ENCODE measurements at places on chromosomes 1 and 21. TPM values are rescaled to one million over a fixed set of nuclear protein-coding genes. Genes with fewer than 3 reads are reported as not detected.

DNA sequence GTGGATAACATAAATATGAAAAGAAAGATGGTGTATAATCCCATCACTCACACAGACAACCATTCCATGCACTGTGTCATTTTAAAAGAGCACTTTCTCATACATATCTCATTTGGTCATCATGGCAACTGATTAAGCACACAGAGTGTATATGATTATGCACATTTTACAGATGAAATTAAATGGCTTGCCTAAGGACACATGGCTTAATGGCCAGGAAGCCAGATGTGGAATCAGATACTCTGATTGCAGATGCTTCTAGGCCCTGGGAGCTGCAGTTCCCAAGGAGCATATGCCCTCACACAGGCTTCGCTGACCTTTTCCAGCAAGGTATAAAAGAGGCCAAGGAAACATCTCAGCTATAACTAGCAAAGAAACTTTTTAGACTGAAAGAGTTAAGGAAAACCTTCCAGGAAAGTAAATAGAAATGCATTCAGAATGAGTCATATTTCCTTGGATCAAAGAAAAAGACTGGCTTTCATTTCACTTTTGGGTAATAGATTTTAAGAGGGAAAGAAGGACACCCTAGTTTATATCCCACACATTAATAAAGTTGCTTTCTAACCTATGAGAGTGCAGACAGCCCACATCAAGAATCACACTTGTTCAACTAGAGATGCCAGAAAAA lies 19.6 kb upstream of the FAM89A start:
- no peak for DNase-seq
- no peak overlapping the region for H3K4me3 ChIP-seq
- H3K4me1 ChIP-seq, result no peaks in the 10 kb centered on the region
- H3K27me3 ChIP-seq, result peaks cover 3% of the 10 kb centered on the region
- no peak overlapping the region for H3K27ac ChIP-seq

DNA sequence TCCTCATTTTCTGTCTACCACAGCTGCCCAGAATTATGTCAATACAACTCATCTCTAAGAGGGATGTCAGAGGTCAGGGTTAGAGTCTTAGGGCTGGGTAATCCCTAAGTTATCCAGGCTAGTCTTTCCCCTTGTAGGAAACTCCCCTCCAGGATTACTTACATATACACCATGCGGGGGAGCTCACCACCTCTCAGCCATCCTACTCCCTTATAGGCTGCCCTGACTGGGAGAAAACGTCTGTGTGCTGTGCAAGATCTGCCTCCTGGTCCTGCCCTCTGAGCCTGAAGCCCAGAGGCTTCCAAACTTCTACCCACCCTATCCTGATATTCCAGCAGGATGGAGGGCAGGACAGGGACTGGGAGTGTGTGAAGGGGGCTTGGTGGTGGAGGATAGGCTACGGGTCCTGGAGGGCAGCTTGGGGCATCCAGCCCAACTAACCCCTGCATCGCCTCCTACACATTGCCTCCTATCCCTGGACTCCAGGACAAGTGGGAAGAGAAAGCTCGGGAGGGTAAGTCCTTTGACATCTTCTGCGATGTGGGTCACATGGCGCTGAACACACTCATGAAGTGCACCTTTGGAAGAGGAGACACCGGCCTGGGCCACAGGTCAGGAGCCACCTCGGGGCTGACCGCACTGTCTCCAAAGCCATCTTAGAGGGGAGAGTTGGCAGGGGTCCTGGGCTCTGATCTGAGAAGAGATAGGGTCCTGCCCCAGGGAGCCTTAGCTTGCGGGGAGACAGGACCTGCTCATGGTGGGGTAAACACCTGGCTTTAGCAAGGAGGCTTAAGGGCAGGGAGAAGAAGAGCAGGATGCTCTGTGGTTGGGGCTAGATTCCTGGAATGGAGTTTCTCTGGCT lies 14.4 kb downstream of the CYP4B1 start:
- no peaks in the 10 kb centered on the region for H3K36me3 ChIP-seq
- no peaks in the 10 kb centered on the region for H3K4me1 ChIP-seq
- H3K4me3 ChIP-seq, result no peak overlapping the region
- no peaks in the 10 kb centered on the region for H3K27me3 ChIP-seq
- DNase-seq, result no peak

DNA sequence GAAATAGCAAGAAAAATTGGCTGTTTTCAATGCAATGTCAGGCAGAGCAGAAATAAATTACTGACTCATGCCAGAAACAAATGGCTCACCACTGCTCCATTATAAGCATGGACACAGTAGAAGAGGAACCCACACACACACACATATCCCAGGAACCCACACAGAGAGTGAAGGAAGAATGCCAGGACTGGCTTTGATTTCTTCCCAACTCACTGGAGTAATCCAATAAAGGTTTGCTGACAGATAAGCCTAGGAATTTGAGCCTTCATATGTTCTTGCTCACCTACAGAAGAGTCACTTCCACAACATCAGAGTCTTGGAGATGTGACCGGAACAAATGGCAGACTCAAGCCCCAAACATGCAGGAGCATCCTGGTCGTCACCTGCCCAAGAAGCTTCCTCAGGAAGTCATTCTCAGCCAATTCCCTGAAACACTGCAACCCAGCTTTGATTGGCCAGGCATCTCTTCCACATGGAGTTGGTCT lies 2.2 kb downstream of the SH3BP5L start:
- H3K36me3 ChIP-seq, result peaks cover 15% of the 10 kb centered on the region
- no peak overlapping the region for H3K27ac ChIP-seq
- peak; percentile 3 for DNase-seq
- H3K4me3 ChIP-seq, result peak overlapping the region; percentile 16
- peaks cover 68% of the 10 kb centered on the region for H3K4me1 ChIP-seq

- H3K36me3 ChIP-seq, result no peaks in the 10 kb centered on the region
- no peak overlapping the region for H3K4me3 ChIP-seq
- no peak overlapping the region for H3K27ac ChIP-seq
- no peaks in the 10 kb centered on the region for H3K4me1 ChIP-seq
These were observed 15.7 kb downstream of the REG4 start for GRCh38 chr1:119795261-119796200.

The BLACAT1 gene
- total RNA-seq, result 1.2 TPM

- no peaks in the 10 kb centered on the region for H3K4me1 ChIP-seq
- H3K27me3 ChIP-seq, result no peaks in the 10 kb centered on the region
- H3K4me3 ChIP-seq, result no peak overlapping the region
- H3K36me3 ChIP-seq, result no peaks in the 10 kb centered on the region
- DNase-seq, result no peak
These were observed 273.7 kb downstream of the NTNG1 start for GRCh38 chr1:107414550-107414949.

The CELA2A gene
- total RNA-seq, result not detected

DNA sequence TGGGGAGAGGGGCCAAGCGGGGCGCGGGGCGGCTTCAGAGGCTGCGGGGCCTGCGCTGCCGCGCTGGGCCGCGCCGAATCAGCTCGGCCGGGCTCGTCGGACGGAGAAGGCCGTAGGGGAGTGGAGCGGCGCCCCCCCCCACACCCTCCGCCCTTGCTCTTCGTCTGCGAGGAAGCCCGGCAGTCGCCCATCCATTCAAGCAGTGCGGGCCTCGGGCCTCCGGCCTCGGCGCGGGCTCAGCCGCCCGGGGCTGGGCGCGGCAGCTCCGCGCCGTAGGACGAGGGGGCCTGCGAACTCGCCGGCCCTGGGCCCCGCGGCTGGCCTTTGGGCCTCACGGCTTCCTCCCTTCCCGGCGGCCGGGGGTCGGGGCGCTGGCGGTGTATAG lies 564 bp downstream of the CTPS1 start:
- H3K36me3 ChIP-seq, result peaks cover 34% of the 10 kb centered on the region
- H3K27ac ChIP-seq, result peak overlapping the region; percentile 88
- peak overlapping the region; percentile 80 for H3K4me3 ChIP-seq
- peaks cover 48% of the 10 kb centered on the region for H3K4me1 ChIP-seq
- no peaks in the 10 kb centered on the region for H3K27me3 ChIP-seq

The KCNN3 gene
- 0.14 TPM for total RNA-seq

DNA sequence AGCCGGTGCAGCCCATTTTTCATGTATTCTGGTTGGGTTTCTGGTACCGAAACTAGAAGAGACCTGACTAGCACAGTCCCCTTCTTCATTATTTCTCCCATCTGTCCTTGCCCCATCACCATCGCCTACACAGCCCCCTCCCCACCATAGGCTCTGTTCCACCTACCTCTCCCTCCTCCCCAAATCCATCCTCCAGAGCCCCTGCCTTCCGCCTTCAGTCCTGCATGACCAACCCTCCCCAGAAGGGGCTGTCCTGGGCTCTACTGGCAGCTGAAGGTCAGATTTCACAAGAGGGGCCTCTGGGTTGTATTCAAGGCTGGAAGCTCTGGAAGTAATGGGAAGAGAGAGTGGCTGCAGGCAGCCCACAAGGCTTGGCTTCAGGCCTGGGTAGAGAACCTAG lies 55.2 kb downstream of the SDC3 start:
- H3K4me3 ChIP-seq, result no peak overlapping the region
- H3K27ac ChIP-seq, result no peak overlapping the region
- H3K4me1 ChIP-seq, result peaks cover 2% of the 10 kb centered on the region
- DNase-seq, result no peak
- H3K36me3 ChIP-seq, result no peaks in the 10 kb centered on the region

- peaks cover 26% of the 10 kb centered on the region for H3K4me1 ChIP-seq
- no peaks in the 10 kb centered on the region for H3K27me3 ChIP-seq
- H3K4me3 ChIP-seq, result no peak overlapping the region
- DNase-seq, result no peak
- H3K36me3 ChIP-seq, result peaks cover 16% of the 10 kb centered on the region
These were observed 42.9 kb downstream of the USP24 start for GRCh38 chr1:55172272-55172671.

The CA6 gene
- 0.26 TPM for total RNA-seq

DNA sequence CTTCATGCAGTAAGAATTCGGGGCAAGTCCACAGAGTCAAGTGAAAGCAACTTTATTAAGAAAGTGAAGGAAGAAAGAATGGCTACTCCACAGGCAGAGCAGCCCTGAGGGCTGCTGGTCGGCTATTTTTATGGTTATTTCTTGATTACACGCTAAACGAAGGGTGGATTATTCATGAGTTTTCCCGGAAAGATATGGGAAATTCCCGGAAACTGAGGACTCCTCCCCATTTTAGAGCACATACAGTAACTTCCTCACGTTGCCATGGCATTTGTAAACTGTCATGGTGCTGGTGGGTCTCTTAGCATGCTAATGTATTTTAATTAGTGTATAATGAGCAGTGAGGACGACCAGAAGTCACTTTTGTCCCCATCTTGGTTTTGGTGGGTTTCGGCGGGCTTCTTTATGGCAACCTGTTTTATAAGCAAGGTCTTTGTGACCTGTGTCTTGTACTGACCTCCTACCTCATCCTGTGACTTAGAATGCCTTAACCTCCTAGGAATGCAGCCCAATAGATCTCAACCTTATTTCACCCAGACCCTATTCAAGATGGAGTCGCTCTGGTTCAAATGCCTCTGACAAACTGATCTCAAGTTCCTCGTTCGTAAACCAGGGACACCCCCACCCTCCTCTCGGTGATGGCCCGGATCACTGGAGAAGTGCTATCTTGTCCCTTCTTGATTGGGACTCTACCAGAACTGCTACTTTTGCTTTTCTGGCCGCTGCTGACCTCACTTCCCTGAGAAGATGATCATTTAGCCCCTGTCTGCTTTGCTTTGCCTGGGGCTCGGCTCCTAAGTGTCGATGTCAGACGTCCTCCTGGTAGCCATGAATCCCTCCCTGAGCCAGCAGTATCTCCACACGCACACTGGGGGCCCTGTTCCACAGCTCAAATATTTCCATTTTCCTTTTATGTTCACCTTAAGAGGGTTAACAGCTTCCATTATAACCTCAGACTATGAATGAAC lies 48.8 kb downstream of the CLSTN1 start:
- H3K27me3 ChIP-seq, result no peaks in the 10 kb centered on the region
- H3K4me1 ChIP-seq, result peaks cover 13% of the 10 kb centered on the region
- no peak overlapping the region for H3K27ac ChIP-seq
- H3K36me3 ChIP-seq, result peaks cover 7% of the 10 kb centered on the region

The GPR61 gene
- not detected for total RNA-seq

The FCRLB gene
- total RNA-seq, result not detected

DNA sequence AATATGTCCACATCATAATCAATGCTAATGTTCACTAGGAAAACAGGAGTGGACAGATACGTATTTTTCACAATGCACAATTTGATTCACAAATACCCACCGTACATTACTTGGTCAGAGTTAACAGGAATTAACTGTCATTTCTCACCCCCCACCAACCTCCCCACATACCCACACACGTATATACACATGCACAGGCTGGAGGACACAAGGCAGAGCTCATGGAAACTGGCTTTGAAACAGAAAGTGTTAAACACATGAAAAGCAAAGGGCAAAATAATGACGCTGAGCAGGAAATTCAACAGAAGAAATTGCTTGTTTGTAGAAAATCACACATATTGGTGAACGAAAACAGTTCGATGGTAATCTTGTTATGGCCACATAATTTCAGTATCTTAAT lies 188.4 kb upstream of the DMRTA2 start:
- no peaks in the 10 kb centered on the region for H3K27me3 ChIP-seq
- H3K4me3 ChIP-seq, result no peak overlapping the region
- peak; percentile 16 for DNase-seq
- H3K4me1 ChIP-seq, result peaks cover 7% of the 10 kb centered on the region
- H3K36me3 ChIP-seq, result peaks cover 5% of the 10 kb centered on the region

DNA sequence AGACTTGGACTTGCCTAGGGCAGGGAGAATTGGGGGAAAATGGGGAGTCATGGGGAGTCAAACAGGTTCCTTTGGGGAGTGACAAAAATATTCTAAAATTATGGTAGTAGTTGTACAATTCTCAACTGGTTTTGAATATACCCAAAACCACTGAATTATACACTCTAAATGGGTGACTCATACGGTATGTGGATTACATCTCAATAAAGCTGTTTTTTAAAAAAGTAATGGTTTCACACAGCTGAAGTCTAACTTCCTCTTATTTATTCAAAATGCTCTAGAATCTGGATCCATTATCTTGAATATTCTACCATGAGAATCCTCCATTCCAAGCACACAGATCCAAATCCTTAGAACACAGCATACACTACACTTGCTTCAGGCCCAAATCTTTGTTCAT lies 11.1 kb downstream of the EIF4G3 start:
- H3K27me3 ChIP-seq, result no peaks in the 10 kb centered on the region
- no peak overlapping the region for H3K4me3 ChIP-seq
- no peak for DNase-seq
- H3K27ac ChIP-seq, result no peak overlapping the region
- peaks cover 14% of the 10 kb centered on the region for H3K36me3 ChIP-seq
- peaks cover 6% of the 10 kb centered on the region for H3K4me1 ChIP-seq

The G0S2 gene
- 93.1 TPM for total RNA-seq

DNA sequence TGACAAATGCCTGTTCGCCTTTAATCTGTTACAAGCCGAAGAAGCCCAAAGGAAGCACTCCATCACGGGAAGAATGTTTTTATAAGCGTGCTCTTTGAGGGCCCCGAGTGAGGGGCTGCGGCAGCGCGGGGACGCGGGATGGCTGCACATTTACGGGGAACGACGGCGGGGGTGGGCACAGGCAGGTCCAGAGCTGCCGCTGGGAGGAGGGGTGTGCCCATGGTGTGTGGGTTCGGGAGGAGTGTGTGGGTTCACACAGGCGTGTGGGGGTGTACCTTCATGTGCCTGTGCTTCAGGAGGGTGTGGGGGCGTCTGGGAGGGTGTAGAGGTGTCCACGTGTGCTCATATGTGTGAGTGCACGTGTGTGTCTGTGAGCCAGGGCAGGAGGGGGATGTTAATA lies 155.9 kb upstream of the ZC3H12A start:
- no peak overlapping the region for H3K27ac ChIP-seq
- peaks cover 2% of the 10 kb centered on the region for H3K4me1 ChIP-seq
- no peak overlapping the region for H3K4me3 ChIP-seq
- DNase-seq, result no peak
- no peaks in the 10 kb centered on the region for H3K36me3 ChIP-seq
- H3K27me3 ChIP-seq, result peaks cover 48% of the 10 kb centered on the region

- peaks cover 34% of the 10 kb centered on the region for H3K4me1 ChIP-seq
- no peak overlapping the region for H3K4me3 ChIP-seq
- no peak for DNase-seq
These were observed 12.2 kb downstream of the FCRLB start for GRCh38 chr1:161733526-161733925.

The KRTAP10-2 gene
- total RNA-seq, result not detected
